HT-29 (cell line): ENCODE measurements at places on chromosomes 5 and 9. TPM values are rescaled to one million over a fixed set of nuclear protein-coding genes. Genes with fewer than 3 reads are reported as not detected.
A peak's percentile ranks its signal among the peaks of the same experiment; 100 is the strongest.

DNA sequence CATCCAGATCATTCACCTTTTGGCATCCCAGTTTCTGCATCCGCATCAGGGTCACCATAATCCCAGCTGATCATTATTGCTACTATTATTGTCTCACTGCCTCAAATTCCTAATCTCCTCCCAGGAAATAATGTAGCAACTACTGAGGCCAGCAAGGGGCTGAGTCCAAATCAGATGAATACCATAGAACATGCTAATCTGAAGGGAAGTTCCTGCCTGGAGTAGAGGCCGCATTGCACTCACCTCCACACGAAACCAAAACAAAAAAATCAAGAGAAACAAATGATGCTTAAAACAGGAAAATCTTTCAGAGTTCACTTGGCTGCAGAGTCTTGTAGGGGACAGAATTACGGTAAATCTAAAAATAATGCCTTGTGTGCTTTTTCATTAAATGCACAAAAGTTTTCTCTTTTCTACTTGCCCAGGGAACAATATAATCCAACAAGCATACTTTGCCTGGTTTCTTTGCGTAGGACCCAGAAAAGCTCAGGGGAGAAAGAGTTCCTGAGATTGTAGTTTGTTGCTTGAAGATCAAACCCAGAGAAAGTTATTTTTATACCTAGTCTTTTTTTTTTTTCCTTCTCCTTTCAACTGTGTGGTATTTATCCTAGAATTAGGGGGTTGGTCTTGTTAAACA, 87.7 kb upstream of the KLF4 start:
- DNase-seq = no peak

DNA sequence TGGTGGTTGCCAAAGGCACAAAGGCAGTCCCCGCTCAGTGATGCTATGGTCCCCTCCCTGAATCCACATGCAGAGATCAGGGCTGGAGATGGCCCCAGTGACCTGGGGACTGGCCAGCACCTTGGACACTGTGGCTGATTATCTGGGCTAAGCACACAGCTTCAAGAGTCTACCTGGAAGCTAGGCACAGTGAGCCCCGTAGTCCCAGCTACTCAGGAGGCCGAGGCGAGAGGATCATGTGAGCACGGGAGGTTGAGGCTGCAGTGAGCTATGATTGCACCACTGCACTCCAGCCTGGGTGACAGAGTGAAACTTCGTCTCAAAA, 8.3 kb upstream of the SCGB3A1 start:
- no peak for DNase-seq

GRCh38 chr9:12794101-12794799, 19.4 kb downstream of the LURAP1L start:
- no peak for DNase-seq

Gene CCIN
- total RNA-seq = not detected in 2 replicates

GRCh38 chr5:73966451-73966850, 340.5 kb downstream of the ARHGEF28 start:
- no peak for DNase-seq

DNA sequence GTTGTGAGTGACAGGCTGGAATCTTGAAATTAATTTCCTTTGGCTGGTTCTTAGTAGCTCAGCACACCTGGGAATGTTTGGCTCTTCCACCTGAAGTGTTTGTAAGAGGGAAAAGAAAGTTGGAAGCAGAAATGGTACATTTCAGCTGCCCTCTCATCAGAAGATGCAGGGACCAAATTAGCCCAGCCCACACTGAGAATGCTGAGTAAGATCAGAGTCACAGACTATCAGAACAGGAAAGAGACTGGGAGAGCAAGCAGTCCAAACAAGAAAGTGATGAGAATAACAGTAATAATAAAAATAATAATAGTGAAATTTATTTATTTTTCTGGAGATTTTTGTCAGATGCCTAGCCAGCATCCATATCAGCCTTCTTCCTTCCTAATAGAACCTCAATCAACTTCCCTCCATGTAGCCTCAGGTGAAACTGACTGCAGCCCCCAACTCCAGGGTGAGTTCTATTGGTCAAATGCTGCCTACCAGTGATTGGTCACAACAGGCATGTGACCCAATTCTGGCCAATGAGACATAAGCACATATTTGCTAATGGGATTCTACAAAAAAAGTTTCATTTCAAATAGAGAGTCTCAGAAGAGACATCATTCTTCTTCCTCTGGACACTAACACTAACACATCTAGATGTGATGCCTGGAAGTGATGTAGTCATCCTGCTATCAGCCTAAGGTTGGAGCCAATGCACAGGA, 31.2 kb upstream of the ADRA1B start:
- DNase-seq = no peak

Gene SPINK4
- total RNA-seq = 1.3 TPM in 1 of 2 replicates, not detected in the other

- DNase-seq = no peak
Observed at GRCh38 chr9:34047864-34048726, 592 bp downstream of the UBAP2 start.

GRCh38 chr5:16669776-16670175, 53.0 kb upstream of the RETREG1 start:
- DNase-seq = no peak

Gene TAF11L2
- not detected in 2 replicates for total RNA-seq

DNA sequence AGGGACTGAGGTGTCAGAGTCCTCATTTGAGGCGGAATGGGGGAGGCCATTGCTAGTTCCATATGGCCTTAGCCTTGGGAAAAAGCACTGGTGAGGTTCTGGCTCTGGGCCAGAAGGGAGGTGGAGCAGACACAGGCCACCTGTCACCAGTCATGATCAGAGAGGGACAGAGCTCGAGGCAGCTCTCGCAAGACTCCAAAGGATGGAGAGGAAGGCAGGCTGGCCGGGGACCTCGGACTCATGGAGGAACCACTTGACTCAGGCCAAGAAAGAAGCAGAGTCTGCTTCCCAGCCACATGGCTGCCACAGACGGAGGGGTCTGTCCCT, 29.2 kb upstream of the NSMF start:
- peak; percentile 49 for DNase-seq

DNA sequence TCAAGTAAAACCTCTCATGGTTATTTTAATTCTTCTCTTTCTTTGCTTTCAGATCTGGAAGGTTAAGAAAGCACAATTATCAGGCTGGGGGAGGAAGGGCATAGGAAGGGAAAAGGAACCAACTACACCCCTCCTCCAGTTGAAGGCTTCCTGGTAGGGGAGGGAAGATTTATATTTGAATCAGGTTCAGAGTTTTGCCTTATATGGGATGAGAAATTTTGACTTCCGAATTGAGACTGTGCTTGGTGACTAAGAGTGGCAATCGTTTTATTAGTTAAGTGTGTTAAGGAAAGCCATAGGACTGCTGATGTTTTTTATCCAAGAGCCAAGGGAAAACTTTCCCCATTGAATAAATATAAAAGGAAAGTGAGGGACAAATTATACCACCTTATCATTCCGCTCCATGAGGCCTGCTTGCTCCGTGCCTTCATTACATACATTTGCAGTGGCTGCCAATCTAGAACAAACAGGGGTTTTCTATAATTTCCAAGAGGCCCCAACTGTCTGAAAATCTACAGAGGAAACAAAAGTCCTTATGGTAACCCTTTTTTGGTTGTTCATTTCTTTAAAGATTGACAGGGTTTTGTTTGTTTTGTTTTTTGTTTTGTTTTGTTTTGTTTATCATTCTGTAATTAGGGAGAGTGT, 115.7 kb upstream of the EPB41L4A start:
- no peak for DNase-seq
